ENCODE measurements at places on chromosomes 11 and 22.

DNA sequence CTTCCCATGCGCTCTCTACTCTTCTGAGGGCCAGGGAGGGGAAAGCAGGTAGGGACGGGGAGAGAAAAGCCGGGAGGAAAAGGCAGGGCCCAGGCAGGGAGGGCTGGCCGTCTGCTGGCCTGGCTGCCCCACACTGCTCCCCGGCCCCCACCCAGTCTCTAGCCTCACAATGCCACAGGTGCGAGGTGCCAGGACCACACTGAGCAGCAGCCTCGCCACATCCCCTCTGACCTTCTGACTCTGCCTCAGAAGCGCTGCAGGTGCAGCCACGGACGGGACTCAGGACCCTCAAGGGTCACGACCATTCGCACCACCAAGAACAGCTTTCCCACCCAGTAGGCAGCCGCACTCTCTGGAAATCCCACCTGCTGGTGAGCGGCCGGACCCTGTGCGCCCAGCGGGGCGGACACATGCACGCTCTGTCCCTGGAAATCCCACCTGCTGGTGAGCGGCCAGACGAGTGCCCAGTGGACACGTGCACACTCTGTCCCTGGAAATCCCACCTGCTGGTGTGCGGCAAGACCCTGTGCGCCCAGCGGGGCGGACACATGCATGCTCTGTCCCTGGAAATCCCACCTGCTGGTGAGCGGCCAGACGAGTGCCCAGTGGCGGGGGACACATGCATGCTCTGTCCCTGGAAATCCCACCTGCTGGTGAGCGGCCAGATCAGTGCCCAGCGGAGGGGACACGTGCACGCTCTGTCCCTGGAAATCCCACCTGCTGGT is 20.1 kb downstream of the TOLLIP start:
- no peak for DNase-seq

DNA sequence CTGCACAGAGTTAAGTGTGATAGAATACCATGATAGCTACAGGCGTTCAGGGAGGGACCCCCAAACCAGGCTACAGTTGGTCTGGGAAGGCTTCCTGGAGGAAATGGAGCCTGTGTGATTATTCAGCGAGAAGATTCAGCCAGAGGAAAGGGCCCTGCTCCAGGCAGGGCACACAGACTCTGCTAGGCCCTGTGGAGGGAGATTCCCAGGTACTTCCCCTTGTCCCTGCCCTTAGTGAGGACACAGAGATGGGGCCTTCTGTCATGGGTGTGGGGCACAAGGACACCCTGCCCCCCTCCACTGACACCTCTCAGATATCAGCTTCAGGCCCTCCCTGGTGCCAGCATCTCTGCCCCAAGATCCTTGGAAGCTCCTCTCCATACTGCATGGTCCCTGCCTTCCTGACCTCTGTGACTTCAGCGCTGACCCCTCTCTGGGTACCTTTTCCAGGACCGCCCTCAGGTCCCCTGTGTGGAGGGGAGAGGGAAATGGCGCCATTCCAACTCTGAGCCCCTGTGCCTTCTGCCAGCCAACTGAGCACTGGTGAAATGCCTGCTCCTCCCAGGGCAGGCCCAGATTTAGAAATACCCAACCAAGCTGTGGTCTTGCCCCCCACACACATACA is 12.6 kb upstream of the POU2F3 start:
- DNase-seq: no peak

DNA sequence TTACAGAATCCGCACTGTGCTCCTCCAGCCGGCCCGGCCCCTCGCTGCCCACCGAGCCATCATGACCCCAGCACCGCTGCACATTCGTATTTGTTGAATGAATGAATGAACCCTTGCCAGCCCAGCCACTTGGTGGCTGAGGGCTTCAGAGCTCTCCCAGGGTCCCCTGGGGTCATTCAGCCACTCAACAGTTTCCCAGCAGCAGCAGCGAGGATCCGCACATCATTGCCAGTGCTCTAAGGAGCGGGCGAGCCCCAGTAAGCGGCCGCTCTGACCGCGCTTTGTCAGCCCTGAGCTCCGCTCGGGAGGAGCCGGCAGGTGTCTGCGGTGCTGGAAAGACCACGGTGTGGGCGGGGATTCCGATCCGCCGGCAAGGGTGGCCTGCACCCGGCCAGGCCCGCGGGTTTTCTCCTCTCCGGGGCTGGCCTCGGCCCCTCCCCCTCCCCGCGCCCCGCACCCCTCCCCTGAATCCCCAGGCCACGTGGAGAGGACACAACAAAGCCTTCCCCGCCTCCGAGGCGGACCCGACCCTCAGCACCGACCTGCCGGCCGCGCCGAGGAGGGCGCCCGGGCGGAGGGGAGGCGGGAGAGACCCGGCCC is 563 bp downstream of the BID start:
- no peak for DNase-seq

DNA sequence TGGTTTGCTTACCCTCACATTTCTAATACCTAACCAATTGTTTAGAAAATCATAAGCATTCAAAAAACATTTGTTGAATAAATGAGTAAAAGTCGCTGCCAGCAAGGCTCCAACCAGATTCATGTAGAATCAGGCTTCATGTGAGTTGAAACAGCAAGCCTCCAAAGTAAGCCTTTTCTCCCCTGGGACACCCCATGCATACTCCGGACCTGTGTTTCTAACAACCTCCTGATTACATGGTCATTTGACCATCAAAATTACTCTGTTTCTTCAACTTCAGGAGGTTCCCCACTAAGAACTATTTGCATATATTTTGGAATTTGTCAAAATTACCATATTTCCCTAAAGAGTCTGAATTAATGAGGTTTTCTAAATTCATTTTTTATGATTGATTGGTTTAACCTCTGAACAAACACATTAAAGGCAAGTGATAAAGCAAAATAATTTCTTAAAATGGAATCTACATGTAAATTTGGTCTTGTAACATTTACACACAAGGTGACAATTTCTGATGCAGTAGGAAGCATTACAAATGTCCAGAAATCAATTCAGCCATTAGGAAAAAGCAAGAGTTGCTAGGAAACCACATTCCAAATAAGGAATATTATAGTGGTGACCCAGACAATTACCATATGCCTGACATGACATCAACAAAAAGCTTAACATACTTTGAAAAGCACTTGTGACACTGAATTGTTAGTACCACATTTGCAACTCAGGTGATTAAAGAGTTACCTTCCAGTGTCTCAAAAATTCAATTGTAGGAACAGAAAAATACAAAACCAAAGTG is 252.6 kb downstream of the GUCY1A2 start:
- no peak for DNase-seq

GRCh38 chr11:96278039-96278897 is 64.7 kb downstream of the MAML2 start:
- no peak for DNase-seq

GRCh38 chr22:46446799-46447198 is 90.6 kb downstream of the CELSR1 start:
- no peak for DNase-seq

DNA sequence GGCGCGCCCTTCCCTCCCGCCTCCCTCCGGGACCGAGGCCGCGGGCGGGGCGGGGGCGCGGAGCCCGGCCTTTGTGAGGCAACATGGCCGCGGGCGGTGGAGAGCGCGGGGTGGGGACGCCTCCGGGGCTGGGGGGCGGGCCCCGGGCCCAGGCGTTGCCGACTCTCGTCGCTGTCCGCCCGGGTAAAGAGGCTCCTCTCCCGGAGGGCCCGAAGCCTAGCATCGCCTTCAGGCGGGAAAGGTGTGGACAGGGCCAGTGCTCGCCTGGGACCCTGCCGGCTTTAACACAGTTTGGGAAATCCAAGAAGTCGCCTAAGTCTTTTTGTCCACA is 369 bp downstream of the DGCR8 start:
- DNase-seq: no peak

- DNase-seq: no peak
These were observed 18.1 kb upstream of the PPP6R3 start for GRCh38 chr11:68442433-68442832.

- no peak for DNase-seq
These were observed 9.4 kb downstream of the C11orf97 start for GRCh38 chr11:94521684-94522083.

DNA sequence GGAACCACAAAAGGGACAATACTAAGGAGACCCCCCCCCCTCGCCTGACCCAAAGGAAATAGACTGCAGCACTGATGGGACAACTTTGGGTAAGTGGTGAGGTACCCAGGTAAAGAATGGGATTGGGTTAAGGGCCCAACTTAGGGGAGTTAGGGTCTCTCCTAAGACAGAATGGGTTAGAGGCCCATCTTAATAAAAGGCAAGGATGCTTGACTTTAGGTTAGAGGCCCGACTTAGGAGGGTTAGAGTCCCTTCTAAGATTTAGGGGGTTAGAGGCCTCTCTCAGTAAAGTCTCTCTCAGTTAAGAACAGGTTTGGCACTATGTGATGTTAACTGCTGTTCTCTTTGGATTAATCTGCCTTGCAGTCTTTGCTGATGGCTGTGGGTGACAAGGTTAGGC is 41.0 kb upstream of the DBX1 start:
- no peak for DNase-seq

DNA sequence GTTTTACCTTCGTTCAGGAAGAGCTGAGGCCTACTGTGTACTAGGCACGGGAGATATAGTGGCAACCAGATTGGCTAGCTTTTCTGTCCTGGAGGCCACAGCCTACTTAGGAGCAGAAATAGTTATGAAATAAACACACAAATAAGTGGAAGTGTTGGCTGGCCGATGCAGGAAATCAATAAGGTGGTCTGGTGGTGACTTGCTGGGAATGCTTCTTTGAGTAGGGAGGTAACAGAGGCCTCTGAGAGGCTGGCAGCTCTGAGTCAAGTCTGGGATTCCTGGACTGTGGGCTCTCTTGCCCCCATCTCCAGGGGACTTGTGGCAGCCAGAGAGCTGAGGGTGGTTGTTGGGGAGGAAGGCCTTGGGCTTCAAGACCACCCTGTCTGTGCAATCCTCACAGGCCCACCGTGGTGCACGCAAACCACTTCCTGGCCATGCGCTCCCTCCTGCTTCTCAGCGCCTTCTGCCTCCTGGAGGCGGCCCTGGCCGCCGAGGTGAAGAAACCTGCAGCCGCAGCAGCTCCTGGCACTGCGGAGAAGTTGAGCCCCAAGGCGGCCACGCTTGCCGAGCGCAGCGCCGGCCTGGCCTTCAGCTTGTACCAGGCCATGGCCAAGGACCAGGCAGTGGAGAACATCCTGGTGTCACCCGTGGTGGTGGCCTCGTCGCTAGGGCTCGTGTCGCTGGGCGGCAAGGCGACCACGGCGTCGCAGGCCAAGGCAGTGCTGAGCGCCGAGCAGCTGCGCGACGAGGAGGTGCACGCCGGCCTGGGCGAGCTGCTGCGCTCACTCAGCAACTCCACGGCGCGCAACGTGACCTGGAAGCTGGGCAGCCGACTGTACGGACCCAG is 4.1 kb downstream of the SERPINH1 start:
- no peak for DNase-seq

DNA sequence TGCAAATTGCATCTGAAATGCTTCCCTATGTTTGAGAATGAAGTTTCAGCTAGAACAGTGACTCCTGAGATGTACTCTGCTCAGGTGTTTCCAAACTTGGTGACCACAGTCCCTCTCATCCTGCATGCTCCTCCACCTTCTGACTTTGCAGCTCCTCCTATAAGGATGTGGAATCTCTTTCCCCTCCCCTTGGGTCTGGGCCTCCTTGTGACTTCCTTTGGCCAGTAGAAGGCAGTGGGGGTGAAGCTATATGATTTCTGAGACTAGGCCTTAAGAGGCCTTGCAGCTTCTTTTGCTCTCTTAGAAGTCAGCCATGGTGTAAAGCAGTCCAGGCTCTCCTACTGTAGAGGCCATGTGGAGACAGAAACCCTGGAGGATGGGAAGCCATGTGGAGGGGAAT is 50.7 kb downstream of the CSF2RB start:
- no peak for DNase-seq

DNA sequence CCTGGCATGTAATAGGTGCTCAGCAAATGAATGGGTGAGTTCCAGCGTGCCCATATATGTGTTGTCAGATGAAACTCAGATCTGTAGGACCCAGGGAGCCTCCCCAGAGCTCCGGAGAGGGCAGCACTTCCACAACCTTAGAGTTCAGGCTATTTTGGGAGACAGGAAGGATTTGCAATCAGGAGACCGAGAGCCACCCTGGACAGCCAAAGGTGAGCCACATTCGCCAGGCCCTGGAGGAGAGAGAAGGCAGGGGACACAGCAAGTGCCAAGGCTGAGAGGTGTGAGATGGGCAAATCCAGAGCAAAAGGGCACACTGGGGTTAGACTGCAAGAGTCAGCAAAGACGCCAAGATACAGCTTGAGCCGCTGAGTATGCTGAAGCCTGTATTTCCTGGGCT is 66.4 kb downstream of the CD82 start:
- no peak for DNase-seq

- no peak for DNase-seq
These were observed 13.9 kb downstream of the CCND1 start for GRCh38 chr11:69654660-69655478.

- no peak for DNase-seq
These were observed 740.8 kb downstream of the DLG2 start for GRCh38 chr11:84886344-84886743.

DNA sequence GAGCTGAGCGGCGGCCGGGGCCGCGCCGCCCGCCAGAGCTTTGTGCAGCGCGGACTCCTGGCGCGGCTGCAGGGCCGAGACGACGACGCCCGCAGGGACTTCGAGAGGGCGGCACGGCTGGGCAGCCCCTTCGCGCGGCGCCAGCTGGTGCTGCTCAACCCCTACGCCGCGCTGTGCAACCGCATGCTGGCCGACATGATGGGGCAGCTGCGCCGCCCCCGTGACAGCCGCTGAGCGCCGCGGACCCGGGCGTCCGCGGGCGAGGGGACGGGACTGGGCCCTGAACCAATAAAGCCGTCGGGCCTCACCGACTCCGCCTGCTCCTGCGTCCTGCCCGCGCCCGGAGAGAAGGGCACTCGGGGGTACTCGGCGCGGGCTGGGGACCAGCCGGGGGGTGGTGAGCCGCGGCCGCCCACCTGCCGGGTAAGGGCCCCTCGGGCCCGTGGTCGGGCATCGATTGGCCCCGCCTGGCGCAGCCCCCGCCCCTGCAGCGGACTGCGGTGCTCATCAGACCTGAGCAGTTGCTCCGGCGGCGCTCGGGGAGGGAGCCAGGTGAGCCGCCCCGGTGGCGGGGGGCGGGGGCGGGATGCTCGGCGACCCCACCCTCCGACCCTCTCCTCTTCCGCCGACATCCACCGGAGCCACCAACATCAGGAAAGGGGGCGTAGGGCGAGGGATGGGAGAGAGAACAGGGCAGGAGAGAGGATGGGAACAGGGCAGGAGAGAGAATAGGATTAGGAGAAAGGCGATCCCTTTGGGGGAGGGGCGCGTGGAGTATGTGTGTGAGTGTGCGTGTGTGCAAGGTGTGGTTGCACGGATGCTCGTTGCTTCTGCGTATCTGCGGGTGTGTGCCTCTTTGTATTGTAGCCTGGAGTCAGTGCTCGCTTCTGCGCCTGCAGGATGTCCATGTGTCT is at the start of gene TMEM25:
TMEM25 (plus strand) TSS at position 510 of the 914 bp plus-strand sequence. CDS start 610 bp downstream, outside the sequence.
- DNase-seq: no peak
